Heart left ventricle (tissue), 16 donors: ENCODE measurements at places on chromosomes 1 and 21. TPM values are rescaled to one million over a fixed set of nuclear protein-coding genes. Genes with fewer than 3 reads are reported as not detected.

Gene LAMC2
- 4.4 TPM for total RNA-seq

- peak; percentile 50 for DNase-seq
Observed at GRCh38 chr1:43435146-43436145, 18.3 kb downstream of the HYI start.

DNA sequence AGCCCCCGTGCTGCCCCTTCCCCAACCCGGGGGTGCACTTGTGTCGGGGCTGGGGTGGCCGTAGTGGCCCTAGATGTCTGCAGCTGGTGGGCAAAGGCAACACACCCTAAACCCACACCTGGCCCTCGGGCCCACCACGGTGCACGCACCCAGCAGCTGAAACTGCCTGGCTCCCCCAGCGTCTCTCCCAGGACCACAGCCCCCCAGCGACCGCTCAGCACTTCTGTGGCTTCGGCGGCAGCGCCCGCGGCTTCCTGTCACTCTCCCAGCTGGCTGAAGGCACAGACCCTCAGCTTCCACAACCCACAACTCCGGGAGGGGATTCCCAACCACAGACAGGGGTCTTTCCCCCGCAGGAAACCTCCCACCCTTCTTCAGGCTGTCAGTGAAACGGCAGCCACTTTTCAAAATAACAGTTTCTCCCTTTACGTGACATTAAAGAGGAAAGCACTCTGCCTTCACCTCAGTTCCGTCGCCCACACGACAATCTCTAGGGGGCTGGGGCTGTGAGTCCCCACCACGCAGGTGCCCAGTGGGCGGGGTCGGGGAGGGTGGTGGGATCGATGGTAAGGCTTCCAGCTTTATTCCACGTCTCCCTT is 40.7 kb upstream of the COL6A2 start:
- no peak for DNase-seq

GRCh38 chr1:152148051-152148450 is 11.0 kb downstream of the RPTN start:
- no peak for DNase-seq

Gene CKS1B
- total RNA-seq = 14.2 TPM

DNA sequence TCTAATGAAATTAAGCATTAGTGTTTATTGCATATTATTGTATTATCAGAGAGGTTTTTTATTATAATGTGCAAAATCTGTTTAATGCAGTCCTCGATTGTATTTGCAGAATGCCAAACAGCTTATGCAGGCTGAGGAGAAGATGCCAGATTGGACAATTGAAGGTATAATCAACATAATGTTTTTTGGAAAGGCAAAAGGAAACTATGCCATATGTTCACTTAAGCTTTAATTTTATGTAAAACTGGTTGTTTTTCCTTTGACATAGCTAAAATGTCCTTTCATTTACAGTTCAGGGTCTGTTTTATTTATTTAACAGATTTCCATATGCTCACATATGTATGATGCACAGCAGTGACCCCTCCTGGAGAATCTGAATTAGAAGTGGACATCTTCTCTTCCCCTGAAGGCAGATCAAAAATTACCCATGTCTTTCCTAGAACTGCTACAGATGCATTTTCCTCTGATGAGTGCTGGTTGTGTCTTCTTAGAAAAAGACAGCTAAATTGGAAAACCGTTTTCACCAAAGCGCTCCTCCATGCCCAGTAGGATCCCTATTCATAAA is 143.5 kb upstream of the USH2A start:
- DNase-seq = no peak

DNA sequence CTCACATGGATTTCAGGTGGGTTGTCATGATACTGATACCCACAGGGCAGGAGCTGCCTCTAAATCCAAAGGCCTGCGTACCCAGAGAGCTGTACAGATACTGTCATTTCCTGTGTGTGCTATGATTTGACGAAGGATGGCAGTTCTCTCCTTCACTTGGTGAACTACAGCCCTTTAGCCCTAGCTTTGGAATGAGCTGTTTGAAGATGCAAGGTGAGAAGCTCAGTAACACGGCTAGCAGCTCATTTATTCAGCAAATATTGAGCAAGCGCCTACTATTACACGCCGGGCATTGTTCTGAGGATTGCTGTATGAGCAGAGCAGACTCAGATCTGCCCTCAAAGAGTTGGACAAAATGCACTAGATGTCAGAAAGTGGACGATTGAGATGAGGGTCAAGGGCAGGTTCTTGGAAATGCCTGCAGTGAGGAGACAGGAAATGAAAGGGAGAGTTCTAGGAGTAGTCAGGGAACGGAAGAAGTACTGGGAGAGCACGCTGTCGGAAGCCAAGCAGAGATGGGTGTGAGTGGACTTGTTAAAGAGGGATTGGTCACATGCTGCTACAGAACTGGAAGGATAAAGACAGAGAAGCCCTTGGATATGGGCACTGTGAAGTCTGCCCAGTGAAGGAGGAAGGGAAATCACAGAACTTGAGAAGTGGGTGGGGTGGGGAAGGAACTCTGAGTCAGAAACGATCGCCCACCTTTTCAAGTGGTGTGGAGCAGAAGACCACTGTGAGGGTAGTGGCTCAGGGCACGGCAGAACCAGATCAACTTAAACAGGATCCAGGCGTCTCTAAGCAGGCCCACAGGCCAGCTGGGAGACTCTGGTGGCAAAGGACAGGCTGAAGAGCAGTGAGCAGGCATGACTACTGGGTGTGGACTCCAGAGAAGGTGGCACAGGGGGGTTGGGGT is 7.1 kb downstream of the PTGFRN start:
- no peak for DNase-seq
